ENCODE measurements at places on chromosomes 4 and X.

DNA sequence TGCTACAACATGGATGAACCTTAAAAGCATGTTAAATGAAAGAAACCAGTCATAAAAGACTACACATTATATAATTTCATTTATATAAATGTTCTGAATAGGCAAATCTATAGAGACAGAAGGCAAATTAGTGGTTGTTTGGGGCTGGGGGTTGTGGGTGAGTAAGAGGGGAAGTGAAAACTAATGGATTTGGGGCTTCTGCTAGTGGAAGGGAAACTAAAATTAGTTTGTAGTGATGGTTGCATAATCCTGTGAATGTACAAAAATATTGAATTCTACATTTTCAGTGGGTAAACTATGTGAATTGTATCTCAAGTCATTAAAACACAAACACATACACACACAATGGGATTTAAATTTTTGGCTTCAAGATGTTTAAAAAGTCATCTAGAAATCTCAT, 25.4 kb upstream of the LIMCH1 start:
- DNase-seq = no peak

DNA sequence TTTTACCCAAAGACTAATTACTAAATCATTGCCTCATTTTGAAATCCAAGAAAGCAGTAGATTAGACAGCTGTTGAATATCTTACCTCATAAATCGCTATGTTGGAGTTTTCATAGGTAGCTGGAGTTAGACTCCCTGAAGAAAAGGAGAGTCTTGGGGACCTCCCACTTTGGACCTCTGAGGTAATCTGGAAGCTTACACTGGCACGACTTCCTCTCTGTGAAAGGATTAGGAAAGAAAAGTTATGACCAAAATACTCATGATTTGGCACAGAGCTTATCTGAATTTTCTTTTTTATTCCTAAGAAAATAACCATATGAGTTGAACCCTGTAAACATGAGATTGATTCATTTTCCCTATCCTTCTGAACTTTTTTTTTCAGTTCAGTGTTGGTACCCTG, 40.6 kb downstream of the GUCY2F start:
- DNase-seq = no peak

DNA sequence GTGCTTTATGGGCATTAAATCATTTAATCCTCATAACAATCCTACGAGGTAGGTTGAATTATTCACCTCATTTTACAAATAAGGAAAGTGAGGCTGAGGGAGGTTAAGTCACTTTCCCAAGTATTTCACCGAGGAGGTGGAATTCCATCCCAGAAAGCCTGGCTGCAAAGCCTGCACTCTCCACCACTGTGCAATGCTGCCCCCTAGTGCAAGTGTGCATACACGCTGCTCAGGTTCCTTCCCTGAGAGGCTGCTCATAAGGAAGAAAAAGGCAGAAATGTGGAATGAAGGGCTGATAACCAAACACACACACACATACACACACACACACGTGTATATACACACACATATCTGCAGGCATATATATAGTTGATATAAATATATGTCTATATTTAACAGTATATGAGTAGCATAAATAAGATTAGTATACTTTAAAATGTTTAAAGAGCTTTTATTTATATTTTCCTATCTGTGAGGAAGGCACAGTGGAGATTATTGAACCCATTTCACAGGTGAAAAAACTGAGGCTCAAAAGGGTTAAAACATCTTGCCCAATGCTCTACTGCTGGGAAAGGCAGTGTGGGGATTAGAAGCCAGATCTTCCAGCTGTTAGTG, 714.5 kb upstream of the TENM3 start:
- DNase-seq = no peak

DNA sequence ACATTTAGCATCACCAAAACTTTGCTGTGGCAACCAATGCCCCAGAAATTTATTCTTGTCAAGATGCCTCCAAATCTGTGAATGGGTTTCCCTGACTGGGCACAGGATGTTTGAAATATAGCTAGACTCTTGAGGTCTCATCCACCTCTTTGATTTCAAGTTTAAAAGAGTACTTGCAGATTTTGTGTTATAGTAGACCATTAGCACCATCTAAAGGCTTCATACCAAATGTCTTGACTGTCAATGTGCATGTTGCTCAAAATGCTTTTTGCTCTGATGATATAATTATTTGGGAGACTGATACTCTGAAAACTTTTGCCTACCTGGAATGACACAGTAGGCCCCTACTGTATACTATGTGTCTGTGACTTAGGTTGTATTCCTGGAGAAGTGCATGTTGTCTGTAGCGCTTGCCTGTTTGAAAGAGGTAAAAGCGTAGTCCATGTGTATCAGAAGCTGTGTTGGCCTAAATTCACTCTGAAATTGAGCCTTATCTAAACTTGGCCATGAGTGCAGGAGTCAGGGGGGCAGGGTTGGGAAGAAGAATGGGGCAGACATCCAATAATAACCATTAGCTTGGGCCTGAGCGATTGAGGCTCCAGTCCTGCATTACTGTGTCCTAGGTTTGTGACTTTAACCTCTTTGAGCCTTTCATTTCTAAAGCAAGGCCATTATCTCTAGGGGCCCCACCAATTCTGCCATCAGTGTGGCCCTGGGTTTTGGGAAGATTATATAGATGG, 33.8 kb downstream of the NDP start:
- no peak for DNase-seq

- DNase-seq = no peak
Observed at GRCh38 chr4:165553221-165553810, 174.5 kb downstream of the CPE start.

- no peak for DNase-seq
Observed at GRCh38 chr4:114890773-114891172, 222.6 kb downstream of the NDST4 start.

DNA sequence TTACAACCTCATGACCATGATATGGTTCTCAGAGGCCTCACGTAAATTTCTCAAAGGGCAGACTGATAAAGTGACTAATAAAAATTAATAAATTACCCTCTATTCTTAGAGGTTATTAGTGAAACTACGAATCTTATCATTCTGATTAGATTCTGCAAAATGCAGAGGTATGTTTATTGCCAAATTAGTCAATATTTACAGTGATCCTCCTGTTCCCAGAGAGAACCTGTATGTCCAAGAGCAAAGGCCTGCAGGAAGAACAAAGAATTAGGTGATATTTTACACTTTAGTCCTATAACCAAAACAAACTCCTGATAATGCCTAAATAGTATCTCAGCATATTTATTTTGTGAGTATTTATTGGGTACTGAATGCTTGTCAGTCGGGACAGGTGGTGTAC, 58.1 kb downstream of the FAM13A start:
- no peak for DNase-seq

- DNase-seq = no peak
Observed at GRCh38 chr4:80963051-80963450, 67.5 kb upstream of the BMP3 start.

DNA sequence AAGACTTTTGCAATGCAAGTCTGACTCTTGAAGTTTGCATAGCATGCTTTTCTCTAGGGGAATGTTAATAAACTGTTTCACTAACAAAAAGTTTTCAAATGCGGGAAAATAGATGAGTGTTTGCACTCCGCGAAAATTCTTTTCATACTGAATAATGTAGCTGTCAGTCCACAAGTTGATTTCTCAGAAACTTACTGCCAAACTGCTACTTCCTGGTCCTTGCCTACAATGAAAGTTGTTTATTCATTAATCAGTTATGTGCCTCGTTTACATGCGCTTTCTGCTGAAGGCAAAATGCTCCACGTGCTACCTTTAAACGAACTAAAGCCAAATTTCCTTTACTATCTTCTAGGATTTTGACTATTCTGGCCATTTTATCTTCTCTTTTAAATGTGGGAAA, 166.2 kb downstream of the MAGEB17 start:
- DNase-seq = no peak

GRCh38 chr4:76203541-76203940, 10.1 kb downstream of the SCARB2 start:
- no peak for DNase-seq

- no peak for DNase-seq
Observed at GRCh38 chr4:38125816-38126215, 165.6 kb downstream of the PTTG2 start.

GRCh38 chr4:152672206-152673092, 7.3 kb downstream of the TMEM154 start:
- DNase-seq = no peak

All from central memory CD8-positive, alpha-beta T cell (primary cell).